ENCODE measurements at places on chromosomes 5 and 9.

DNA sequence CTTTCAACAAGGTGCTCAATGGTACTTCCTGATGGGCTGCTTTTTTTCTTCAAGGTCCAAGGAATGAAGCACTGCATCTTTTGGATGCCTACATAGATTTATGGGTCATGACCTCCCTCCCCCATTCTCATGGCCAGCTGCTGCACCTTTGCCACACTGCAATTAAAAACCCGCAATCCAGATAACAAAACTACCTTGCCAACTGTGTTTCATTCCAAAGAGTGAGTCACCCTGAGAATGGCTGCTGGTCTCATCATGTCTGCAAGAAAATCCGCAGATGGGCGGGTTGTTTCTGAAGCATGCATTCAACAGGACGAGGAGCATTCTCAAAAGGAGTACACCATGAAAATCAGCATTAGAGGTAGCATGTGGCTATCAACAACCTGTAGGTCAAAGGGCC is 139.8 kb downstream of the ELAVL2 start:
- DNase-seq, result no peak

DNA sequence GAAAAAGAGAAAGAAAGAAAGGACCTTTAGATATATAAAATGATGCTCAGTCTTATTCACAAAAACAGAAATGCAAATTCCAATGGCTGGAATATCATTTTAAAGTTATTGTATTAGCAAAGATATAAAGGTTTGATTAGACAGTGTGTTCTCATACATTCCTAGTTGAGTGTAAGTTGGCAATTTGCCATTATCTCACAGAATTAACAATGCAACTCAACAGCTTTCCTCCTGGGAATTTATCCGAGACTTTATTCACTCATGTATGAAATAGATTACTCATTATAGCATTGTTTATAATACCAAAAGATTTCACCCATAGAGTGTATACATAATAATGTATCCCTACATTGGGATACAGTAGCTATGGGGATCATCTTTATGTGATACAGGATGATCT is 27.1 kb upstream of the MLLT3 start:
- DNase-seq, result no peak

DNA sequence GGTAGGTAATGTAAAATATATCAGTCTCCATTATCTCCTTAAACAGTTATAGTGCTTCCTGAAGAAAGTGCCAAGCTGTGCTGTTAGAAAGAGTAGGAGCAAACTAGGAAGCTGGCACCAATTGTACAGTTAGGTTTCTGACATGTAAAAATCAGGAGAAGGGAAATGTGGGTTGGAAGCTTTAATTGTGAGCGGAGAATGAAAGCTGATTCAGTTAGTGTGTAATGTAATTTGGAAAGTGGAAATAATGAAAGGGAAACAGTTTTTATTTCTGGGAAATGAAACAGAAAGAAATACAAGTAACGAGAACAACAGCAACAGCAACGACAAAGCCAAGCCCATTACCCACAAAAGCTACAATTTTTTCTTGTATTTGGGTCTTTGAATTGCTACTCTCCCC is 48.8 kb upstream of the JAK2 start:
- DNase-seq, result no peak

DNA sequence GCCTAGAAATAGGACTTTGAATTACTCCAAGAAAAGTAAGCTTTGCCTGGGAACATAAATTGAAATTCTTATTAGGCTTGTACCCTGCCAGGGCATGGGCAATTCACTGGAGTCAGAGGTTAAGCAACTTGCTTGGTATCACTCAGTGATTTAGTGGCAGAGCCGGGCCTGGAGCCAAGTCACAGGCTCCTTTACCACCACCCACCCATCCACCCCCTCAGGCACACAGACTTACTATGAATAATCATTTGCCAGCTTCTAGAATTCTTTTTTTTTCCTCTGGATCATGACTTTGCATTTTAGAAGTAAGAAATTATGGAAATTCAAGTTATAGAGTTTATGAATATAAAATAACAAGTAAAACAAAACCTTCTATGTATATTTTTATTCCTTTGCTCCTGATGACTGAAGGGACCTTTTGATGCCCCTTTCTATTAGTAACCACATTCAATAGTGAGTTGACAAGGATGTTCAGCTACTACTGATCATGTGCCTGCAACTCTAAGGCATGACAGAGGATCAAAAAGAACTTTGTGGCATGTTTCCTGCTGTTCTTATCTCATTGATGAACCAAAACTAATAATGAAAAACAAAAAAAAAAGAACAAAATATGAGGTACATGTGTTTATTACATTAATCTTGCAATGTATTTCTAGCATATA is 614.7 kb downstream of the TLR4 start:
- no peak for DNase-seq

GRCh38 chr9:98610711-98611110 is 98.0 kb downstream of the GABBR2 start:
- no peak for DNase-seq

DNA sequence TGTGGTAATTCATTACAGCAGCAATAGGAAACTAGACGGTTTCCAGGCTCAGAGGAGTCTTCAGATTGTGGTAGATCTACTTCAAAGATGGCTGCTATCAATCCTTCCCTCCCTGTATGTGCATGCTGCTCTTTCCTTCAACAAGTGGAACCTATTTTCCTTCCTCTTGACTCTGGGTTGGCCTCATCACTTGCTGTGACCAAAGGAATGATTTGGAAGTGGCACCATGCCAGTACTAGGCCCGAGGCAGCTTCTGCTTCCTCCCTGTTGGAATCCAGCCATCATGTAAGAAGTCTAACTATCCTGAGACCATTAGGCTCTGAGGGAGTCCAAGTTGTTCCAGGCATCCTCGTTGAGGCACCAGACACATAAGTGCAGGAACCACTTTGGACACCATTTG is 46.5 kb upstream of the MCTP1 start:
- DNase-seq, result no peak

DNA sequence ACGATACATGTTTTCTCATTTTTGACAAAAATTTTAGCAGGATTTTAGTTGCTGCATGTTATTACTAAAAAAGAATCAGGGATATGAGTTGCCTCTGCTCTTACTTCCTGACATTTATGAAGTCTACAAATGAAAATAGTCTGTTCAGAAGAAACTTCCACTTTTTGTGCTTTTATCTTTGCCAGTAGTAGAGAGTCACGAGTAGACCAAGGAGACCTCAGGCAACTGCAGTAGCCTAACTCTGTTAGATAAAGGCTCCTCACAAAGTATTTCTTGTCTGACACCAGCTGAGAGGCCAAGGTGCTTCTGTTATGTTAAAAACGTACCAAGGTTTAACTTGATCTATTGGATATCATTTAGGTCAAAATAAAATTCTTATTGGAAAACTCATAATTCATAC is 333.9 kb downstream of the NR2F1-AS1 start:
- no peak for DNase-seq

- no peak for DNase-seq
These were observed 202.1 kb downstream of the EBF1 start for GRCh38 chr5:158897444-158898160.
